ENCODE measurements at places on chromosomes 5 and 9.

- DNase-seq, result no peak
Measured at GRCh38 chr5:51379331-51379700, 3.9 kb upstream of the ISL1 start.

DNA sequence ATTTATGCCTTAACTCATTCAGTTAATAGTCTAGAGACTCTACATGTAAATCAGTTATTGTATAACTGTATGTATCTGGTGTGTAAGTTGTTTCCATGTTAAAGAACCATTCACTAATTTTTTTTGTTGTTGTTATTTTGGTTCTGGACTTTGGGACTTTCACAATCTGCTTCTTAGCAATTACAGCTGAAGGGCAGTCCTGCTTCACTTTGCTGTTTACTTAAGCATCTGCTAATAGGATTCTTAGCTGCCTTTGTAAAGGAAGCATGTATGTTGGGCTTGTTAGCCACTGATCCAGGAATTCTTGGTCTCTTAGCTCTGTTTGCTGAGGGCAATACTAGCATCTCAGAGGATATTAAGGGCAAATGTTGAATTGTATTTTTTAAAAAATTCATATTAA is 97.0 kb downstream of the FOCAD start:
- DNase-seq, result no peak

- DNase-seq, result peak; percentile 74
Measured at GRCh38 chr9:116572095-116572748, 114.9 kb upstream of the TRIM32 start.

DNA sequence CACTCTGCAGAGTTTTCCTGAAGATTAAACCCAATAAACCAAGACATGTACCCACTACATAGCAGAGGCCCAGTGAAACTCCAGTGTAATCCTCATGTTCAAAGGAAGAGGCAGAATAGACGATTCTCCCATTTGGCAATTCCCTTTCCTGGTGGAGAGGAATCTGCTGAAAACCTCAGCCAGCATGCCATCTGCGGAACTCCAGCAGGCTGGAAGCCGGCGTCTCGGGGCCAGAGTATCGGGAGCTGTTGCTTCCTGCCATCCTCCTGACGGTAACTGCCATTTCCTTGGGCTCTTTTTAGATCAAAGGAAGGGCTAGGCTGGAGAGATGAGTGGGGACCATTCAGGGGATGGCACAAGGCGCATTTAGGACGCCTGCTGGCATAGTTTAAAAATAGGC is 20.5 kb downstream of the NEURL1B start:
- DNase-seq, result no peak

DNA sequence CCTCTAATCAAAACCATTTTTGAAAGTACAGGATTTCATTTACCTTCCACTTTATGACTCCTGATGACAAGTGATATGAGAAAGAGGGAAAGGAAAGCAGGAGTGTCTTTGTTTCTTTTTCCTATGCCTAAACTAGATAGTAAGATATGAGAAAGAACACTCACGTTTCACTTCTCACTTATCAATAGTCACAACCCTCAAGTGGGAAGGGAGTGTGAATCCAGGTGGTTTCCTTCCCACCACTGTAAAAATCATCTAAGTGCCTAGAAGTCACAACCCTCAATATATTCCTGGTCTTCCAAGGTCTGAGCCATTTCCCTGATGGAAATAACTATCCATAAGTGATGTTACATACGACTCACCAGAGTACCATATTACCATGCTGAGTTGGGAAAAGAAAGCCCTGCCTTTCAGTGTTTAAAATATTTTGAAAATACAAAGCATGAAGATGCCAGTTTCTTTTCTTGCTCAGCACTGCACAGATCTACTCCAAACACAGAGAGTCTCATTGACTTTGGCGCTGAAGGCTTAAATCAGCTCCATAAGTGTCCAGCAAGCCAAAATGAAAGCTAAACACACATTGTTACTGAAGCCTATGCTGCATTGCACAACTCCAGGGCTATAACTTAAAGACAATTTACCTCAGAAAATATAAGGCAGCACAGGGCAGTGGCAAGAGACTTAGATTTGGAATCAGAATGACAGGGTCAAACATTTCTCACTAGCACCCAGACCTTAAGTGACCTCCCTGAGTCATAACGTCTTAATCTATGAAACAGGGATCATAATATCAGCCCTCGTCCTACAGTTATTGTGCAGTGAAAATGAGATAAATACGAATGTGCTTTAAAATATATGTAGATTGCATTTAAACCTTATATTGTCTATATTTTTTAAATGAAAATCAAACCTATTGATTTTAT is 301.2 kb downstream of the KIAA0825 start:
- no peak for DNase-seq

DNA sequence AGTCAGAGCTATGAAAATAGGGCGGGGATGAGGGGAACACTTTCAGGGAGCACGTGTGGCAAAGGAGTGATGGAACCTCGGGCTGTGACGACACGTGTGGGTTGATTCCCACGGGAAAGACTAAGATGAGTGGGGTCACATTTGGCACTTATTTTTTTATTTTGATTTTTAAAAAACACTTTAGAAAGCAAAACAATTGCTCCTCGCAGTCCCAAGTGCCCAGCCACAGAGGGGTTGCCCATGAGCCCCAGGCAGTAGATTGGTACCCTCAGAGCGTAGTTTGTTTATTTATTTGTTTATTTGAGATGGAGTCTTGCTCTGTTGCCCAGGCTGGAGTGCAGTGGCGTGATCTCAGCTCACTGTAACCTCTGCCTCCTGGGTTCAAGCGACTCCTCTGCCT is 69.7 kb downstream of the WNK2 start:
- no peak for DNase-seq
